ENCODE measurements at places on chromosomes 13 and 19.

DNA sequence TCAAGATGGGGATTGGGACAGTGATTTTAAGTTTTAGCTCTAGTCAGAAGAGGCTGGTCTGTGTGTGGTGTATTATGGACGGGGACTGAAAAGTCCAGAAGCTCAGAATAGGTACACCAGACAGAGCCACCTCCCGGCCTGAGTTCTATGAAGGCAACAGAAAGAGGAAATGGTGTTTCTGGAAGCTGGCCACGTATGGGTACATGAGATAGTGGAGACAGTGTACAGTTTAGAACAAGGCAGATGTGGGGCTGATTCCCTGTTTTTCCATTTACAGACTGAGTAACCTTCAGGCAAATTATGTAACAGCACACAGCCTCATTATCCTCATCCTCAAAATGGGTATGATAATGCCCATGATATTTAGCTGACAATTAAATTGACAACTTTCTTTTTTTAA lies 1.3 kb downstream of the ZNF175 start:
- no peak for DNase-seq

DNA sequence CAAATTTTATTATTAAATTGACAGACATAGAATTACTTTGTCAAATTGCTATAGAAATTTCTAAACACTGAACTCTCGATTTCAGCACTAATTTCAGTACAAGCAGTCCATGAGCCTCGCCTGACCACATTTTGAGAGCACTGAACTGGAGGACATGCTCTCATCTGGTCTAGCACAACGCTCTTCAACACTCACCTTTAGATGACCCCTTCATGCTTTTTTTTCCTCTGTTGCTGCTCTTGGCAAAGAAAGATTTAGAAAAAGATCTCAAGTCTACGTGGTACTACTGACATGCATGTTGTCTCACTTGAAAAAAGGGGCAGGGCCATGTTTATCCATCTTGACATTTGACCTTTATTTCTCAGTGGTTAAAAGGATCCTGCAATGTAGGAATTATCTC lies 981.5 kb downstream of the DIAPH3 start:
- DNase-seq, result no peak

GRCh38 chr13:99322297-99323103 lies 15.3 kb upstream of the GPR183 start:
- DNase-seq, result peak; percentile 55

- no peak for DNase-seq
These were observed 285.8 kb downstream of the COG6 start for GRCh38 chr13:39941236-39941635.

DNA sequence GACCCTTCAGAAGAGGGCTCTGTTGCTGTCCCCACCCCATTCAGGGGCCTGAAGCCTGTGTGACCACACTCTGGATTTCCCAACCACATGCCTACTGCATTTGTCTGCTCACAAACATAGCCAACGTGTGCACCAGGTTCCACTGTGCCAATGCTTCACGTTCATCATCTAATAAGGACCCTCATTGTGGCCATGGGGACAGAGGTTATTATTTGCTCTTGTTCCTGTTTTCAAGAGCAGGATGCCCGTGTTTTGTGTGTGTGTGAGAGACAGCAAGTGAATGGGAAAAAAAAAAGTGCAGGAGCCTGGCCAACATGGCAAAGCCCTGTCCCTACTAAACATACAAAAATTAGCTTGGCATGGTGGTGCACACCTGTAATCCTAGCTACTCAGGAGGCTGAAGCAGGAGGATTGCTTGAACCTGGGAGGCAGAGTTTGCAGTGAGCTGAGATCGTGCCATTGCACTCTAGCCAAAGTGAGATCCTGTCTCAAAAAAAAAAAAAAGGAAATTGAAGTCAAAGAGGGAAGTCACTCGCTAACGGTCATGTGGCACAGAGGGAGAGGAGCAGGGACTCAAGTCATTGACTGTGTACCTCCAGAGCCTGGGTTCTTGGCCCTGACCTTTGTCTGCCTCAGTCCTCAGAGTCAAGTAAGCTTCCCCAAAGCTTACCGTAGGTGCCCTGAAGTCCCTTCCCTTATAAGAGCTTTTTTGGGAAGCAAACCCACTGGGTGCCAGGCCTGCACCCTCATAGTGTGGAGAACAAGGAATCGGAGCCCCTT lies 6.9 kb downstream of the B3GNT8 start:
- no peak for DNase-seq

- peak; percentile 85 for DNase-seq
These were observed 2.4 kb downstream of the GDF15 start for GRCh38 chr19:18388100-18388959.

GRCh38 chr13:20344836-20345490 lies 112.8 kb upstream of the GJB6 start:
- no peak for DNase-seq

- DNase-seq, result no peak
These were observed 592.3 kb downstream of the FGF9 start for GRCh38 chr13:22263185-22263584.

- no peak for DNase-seq
These were observed 18.9 kb downstream of the CCDC97 start for GRCh38 chr19:41328842-41329225.

DNA sequence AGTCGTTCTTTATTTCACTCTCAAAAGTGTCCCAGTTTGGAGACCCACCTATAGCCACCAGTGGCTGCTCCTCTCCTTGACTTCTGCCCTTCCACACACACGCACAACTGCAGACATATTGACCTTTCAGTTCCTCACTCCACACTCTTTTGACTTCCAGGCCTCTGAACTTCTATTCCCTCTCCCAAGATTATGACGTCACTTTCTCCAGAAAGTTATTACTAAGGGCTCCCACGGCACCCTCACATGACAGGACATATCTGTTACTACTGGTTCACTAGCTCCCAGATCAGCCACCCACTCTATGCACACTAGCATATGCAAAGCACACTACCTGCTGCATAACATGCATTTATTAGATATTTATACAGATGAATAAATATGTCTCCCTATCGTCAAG lies 45.9 kb downstream of the XPO4 start:
- DNase-seq, result no peak

- DNase-seq, result peak; percentile 34
These were observed 598 bp upstream of the LPAR2 start for GRCh38 chr19:19628501-19629134.

DNA sequence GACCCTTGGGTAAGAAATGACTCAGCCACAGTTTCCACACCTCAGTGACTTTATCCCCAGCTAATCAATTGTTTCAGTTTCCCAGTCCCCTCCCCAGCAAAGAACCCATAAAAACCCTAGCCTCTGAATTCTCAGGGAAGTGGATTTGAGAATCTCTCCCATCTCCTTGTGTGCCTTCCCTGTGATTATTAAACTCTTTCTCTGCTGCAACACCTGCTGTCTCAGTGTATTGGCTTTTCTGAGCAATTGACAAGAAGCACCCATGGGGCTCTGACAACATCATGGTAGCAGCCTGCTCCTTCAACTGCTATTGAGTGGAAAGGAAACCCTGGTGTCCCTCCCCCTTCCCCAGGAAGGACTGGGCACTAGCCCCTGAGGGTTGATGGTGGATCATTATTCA lies 73.7 kb downstream of the UQCRFS1 start:
- DNase-seq, result no peak

- no peak for DNase-seq
These were observed 5.2 kb downstream of the CADM4 start for GRCh38 chr19:43634506-43634871.

GRCh38 chr13:112812306-112813055 lies 122.6 kb downstream of the ATP11A start:
- DNase-seq, result no peak

DNA sequence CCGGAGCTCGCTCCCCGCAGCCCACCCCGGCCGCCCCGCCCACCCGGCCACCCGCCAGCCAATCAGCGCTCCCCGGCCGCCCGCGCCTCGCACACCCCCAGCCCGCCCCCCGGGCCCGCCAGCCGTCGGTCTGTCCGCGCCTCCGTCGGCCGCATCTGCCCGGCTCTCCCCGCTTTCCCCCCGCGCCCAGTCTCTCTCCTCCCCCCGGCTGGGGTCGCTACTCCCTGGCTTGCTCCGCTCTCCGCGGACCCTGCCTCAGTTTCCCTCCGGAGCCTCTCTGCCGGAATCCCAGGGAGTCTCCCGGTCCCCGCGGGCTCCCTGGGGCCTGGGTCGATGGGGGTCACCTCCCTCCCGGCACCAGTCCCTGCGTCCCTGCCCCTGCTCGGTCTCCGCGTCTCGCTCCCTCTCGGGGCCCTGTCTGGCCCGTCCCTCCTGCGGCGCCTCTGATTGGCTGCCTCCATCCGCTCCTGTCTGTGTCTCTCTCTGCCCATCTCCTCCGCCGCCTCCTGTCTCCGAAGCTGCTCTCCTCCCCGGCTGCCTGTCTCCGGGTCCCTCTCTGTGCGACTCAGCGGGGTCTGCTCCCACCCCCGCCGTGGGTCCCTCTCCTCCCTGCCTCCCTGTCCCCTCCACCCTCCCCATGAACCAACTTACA lies 484 bp downstream of the IL11 start:
- DNase-seq, result peak; percentile 46

GRCh38 chr19:46821512-46822409 lies 28.9 kb downstream of the AP2S1 start:
- DNase-seq, result peak; percentile 56

DNA sequence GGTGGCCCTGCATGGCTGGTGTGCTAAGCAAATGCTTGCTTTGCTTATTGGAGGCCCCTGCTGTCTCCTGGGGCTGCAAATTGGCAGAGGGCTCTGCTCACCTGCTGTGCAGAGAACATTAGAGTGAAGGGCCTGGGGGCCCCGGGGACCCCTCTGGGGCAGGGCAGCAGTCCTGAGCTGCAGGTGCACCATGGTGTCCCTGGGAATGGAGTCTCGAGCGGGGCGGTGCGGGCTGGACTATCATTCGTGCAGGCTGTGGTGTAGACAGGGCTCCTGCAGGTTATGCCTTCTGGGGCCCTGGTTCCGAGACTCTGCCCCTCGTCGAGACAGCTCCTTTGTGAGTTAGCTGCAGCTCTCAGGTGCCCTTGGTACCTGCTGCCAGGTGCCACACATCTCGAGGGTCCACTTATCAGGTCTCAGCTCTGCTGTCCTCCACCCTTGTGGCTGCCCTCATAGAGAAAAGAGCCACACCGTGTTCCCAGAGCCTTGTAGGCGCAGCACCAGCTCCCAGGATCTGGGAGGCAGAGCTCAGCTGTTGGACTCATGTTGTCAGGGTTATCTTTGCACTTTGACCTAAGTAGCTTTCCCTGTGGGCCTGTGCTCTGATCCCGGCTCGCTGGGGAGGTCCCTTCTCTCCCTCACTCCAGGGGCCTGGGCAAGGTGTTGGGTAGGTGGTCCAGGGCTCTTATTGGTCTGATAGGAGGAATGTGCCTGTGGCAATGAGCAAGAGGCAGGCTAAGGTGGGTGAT lies 58.0 kb upstream of the ZNF536 start:
- no peak for DNase-seq

- DNase-seq, result no peak
These were observed 269.0 kb downstream of the FGF14 start for GRCh38 chr13:102132777-102133295.

DNA sequence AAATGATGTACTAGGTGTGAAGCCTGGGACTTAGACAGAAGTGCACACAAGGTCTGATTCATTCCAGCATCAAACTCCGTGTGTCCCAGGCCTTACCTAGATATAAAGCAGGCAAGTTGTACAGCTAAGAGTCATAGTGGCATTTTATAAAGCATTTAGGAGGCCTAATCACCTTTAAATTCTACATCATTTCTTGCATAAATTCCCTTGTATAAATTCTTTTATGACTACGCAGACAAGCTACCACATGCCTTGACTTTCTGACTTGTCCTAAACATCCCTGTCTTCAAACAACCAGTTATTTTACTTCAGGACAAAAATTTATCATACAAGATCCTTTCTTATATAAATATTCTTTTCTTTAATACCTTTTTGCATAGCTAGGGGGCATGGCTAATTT lies 22.5 kb downstream of the TMEM255B start:
- no peak for DNase-seq

DNA sequence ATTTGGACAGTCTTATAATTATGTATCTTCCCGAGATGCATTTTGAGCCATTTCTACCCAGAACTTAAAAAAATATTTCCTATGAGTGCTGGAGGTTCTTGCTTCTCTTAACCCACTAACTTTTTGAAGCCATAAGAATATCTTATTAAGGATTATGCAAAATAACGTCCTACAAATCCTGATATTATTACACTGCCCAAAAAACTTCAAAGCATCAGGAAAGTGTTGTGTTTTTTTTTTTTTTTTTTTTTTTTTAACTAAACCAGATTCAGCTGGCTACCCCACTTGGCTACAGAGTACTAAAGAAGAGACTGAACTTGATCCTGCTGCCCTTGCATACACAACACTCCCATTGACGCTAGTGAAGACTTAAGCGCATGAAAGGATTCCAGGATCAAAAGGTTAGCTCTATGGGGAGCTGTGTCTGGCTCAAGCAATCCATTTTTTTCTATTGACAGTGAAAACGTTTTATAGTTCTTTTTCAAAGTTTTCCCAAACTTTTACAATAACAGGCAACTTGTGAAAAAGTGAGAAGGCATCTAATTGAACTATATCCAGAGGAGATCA lies 141.4 kb downstream of the KCNRG start:
- no peak for DNase-seq

GRCh38 chr13:28340272-28340793 lies 154.6 kb downstream of the FLT1 start:
- DNase-seq, result no peak

DNA sequence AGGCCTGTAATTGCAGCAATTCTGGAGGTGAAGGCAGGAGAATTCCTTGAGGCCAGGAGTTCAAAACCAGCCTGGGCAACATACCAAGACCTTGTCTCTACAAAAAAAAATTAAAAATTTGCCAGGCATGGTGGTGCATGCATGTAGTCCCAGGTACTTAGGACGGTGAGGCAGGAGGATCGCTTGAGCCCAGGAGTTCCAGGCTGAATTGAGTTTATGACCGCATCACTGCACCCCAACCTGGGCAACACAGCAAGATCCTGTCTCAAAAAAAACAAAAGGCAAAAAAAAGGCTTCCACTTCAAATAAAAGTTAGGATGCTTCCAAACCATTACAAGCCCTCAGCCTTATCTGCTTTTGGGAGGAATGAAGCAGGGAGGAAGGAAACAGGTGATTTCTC lies 5.2 kb downstream of the ZNF577 start:
- DNase-seq, result no peak

DNA sequence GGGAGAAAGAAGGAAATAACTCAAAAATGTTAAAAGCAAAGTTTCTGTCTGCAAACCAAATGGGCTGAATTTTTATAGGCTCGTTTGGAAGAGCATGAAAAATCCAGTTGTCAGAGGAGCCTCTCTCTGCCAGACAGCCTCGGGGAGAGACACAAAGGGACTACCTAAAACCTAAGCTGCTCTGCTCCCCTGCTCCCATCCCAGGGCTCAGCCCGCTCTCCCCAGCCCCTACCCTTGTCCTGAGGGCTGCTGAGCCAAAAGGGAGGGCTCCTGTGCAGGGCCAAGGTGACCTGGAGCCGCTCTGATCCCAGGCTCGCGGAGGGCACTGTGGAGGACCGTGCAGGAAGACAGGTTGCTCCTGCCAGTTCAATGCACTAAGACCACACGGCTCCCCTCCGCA lies 96.7 kb upstream of the UQCRFS1 start:
- no peak for DNase-seq

DNA sequence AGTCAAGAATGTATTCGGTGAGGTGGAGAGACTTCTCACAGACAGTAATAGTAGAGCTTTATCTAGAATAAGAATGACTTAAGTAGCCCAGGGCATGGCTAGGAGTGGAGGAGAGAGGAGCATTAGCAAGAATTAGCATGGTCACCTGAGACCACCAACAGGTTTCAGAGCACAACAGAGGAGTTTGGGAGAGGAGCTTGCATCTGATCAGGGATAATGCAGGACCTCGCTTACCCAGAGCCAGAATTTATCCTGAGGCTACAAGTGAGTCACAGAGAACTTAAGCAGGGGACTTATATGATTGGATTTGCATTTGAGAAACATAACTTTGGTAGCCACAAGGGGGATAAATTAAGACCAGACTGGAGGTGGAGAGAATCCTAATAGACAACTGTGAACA lies 102.1 kb upstream of the FNDC3A start:
- no peak for DNase-seq
